ENCODE measurements at places on chromosomes 16 and 17. TPM values are rescaled to one million over a fixed set of nuclear protein-coding genes. Genes with fewer than 3 reads are reported as not detected.

Gene KRT40
- total RNA-seq = not detected

Gene HP
- not detected for total RNA-seq

Gene COL1A1
- total RNA-seq = 6,239 TPM

Gene SEBOX
- total RNA-seq = not detected

Gene FZD2
- 70.3 TPM for total RNA-seq

Gene C17orf50
- not detected for total RNA-seq

Gene KRT12
- not detected for total RNA-seq

Gene ITGAD
- total RNA-seq = not detected

Gene SLFN14
- total RNA-seq = not detected

Gene ABCC12
- 0.16 TPM for total RNA-seq

Gene KRT20
- not detected for total RNA-seq

Gene TSNAXIP1
- 0.49 TPM for total RNA-seq

Gene CDT1
- 1.2 TPM for total RNA-seq

Gene TPPP3
- 0.97 TPM for total RNA-seq

Gene PPM1E
- 0.49 TPM for total RNA-seq

Gene CIAPIN1
- 27.7 TPM for total RNA-seq

Gene RAB26
- 0.97 TPM for total RNA-seq

Gene ODAD4
- total RNA-seq = 0.97 TPM

All from hair follicle dermal papilla cell (primary cell).